CD8-positive, alpha-beta memory T cell (primary cell): ENCODE measurements at places on chromosomes 1 and 21. TPM values are rescaled to one million over a fixed set of nuclear protein-coding genes. Genes with fewer than 3 reads are reported as not detected.

DNA sequence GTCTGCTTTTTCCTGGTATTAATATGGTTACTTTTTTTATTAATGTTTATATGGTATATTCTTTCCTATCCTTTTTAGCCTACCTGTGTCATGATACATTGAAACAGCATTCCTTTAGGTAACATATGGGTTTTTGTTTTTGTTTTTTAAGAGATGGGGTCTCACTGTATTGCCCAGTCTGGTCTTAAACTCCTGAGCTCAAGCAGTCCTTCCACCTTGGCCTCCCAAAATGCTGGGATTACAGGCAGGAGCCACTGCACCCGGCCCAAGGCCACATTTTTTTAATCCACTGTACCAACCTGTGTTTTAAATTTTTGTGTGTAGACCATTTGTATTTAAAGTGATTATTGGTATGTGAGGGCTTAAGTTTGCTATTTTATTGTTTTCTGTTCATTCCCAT, 43.1 kb downstream of the PKN2 start:
- no peak for DNase-seq

- no peak for DNase-seq
These were observed 46.7 kb downstream of the CAMK2N1 start for GRCh38 chr1:20439282-20439681.

DNA sequence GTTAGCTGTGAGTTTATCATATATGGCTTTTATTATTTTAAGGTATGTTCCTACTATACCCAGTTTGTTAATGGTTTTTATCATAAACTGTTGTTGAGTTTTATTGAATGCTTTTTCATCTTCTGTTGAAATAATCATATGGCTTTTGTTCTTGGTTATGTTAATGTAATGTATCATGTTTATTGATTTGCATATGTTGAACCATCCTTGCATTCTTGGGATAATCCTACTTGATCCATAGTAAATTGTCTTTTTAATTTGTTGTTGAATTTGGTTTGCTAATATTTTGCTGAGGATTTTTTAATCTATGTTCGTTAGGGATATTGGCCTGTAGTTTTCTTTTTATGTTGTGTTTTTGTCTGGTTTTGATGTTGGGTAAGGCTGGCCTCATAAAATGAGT, 185.6 kb downstream of the PAPPA2 start:
- no peak for DNase-seq

DNA sequence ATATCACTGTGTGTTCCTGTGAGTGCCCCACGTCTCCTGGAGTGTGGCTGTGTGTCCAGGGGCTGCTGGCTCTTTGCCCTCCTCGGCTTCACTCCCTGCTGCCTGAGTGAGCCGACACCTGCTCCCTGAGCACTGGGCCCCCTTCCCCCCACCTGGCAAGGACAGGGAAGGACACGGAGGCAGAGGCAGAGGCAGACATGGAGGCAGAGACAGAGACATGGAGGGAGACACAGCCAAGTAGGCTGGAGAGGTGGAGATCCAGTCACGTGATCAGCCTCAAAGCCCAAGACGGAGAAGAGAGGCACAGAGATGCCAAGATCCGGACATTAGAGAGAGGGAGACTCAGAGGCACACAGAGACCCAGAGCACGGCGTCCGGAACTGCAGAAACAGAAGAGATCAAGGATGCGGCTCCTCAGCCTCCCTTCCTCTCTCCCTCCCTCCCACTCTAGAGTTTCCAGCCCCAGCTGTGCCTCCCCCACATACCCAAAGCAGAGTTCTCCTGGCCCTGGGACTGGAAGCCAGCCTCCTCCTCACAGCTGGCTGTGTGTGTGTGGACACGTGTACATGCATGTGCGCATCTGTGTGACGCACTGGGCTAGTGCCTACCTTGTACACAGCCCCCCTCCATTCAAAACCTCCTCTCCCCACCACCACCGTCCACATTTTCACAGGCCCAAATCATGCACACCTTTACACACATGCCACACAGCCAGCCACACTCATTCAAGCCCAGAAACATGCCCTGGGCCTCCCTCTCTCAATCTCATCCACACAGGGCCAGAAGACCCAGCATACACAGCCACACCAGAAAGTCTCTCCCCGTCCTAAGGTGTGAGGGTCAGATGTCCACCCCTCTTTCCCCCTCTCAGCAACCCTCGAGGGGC, 39.1 kb upstream of the WASF2 start:
- no peak for DNase-seq

DNA sequence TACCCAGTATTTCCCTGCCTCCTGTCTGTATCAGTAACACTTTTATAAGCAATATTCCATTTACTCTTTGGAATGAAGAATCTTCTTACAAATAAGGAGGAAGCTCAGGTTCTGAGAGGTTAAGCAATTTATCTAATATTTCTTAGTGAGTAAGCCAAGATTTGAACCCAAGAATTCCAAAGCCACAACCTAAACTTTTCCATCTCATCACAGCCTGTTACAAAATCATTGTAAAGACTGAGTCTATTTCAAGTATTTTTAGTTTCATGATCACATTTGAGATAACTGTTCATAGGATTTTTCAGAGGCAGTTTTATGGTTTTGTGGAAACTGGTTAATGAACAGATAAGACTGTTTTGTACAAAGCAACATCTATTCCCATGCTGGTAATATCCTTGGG, 29.8 kb upstream of the HHAT start:
- no peak for DNase-seq

DNA sequence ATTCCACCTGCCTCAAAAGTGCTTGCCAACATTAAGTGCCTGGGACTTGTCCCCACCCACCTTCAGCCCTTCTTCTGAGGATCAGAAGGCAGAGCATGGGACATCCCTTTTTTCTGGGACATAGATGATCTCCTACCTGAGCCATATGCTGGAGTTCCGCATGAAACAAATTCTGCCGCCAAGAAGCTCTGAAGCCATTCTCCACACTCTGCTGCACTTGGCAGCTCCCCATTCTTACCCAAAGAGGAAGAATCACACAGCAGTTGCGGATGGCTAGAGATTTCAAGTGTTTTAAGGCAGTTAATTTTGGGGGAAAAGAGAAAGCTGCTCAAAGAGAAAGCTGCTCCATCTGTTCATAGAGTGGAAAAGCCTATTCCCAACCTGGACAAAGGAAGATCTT, 197.3 kb upstream of the COA6 start:
- DNase-seq = no peak

DNA sequence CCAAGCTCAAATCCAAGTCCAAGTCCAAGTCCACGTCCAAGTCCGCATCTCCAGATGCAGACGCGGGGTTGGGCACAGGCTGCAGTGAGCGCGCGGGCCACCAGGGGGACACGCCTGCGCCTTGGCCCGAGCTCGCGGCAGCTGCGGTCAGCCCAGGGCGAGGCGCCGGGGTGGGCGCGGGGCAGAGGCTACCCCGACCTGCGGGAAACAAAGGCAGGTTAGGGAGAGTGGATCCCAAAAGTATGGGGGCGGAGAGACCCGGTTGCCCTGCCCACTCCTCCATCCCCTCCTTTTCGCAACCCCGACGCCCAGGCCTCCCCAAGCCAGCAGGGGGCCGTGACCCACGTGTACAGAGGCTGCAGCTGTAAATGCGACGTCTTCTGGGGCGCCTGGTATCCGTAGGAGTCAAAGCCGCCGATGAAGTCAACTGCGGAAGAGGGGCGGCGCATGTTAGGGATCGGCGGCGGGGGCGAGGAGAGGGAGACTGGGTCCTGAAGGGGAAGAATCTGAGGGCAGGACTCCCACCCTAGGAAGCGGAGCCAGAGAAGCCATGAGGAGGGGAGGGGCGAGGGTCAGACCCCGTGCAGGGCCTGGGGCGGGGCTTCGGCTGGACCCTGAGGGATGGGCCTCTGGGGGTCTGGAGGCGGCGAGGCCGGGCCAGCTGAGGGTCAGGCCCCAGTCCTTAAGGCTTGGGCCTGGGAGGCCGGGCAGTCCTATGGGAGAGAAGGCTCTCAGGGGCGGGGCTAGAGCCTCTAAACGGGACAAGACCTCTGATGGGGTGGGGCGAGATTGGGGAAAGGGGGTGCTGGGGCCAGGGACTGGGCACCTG, 58.0 kb downstream of the NKAIN1 start:
- peak; percentile 5 for DNase-seq

- DNase-seq = no peak
These were observed 30.9 kb upstream of the NTMT2 start for GRCh38 chr1:170114906-170115305.

DNA sequence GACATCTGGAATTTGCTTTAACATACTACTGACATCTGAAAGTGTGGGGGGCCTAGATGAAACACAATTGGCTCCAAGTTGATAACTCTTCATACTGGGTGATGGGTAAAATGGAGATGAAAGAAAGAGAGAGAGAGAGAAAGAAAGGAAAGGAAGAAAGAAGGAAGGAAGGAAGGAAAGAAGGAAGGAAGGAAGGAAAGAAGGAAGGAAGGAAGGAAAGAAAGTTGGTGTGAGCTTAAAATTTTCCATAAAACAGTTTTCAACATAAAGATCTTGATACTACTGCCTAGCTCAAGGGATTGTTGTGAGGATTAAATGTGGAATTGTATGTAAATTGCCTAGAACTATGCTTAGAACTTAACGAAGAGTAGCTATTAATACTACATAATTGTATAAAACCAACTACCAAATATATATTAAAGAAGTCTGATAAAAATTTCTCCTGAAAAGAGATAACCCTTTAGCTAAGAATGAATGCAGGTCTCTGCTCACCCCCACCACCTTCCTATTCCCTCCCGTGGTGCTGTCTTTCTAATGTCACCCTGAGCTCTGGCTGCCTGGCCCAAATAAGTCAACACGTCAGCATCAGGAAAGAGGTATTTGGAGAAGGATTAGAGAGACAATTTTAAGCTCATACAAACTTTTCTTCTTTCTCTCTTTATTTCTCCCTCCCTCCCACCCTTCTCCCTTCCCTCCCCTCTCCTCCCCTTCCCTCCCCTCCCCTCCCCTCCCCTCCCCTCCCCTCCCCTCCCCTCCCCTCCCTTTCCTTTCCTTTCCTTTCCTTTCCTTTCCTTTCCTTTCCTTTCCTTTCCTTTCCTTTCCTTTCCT, 89.3 kb upstream of the SGIP1 start:
- DNase-seq = no peak

Gene UCHL5
- total RNA-seq = 106 TPM

Gene LORICRIN
- not detected for total RNA-seq

Gene AK5
- 1.1 TPM for total RNA-seq

Gene CELA2B
- total RNA-seq = not detected
